NCI-H1105 (cell line): ENCODE measurements at places on chromosomes 1 and 21.

DNA sequence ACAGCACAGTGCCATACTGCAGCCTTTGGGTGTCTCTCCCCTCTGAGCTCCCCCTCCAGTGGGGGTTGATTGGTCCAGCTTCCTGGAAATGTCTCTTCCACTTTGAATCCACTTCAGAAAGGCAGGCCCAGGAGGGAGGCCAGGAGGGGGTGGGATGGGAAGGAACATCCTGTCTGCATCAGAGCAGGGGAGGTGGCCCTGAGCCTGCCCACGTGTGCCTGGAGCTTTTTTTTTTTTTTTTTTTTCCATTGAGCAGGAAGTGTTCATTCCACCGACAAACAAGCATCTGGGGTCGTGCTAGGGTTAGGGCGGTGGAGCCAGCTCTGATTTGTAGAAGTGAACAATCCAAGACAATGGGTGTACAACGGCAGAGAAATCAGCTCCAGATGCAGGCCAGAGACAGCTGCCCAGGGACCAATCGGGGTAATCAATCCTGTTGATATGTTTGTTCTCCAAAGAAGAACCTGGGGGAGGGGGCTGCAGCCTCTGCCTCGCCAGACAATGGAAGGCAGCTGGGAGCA lies 93.3 kb downstream of the SSBP3 start:
- DNase-seq, result no peak

- DNase-seq, result no peak
Observed at GRCh38 chr1:91601554-91602376, 101.1 kb downstream of the CDC7 start.

DNA sequence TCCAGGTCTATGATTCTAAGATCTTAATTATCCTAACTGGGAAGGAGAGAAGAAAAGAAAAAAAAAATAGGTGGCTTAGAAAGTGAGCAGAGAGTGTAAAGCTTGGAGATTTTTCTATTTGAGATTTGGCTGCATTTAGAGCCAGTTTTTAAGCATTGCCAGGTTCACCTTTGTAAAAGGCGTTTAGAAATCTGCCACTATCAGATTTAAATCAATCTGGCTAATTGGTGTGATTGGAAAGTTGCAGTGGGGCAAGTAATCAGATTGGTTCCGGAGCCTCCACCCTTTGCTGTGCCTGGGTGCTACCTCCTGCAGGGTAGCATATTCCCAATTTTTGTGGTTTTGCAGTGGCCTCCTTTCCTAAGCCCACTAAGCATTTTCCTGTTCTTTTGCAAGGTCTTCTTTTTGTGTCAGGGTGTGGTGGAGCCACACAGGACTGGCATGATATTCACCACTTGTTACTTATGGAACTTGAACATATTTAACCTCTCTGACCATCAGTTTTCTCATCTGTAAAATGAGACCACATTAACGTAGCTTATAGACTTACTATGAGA lies 48.5 kb upstream of the PPP2R5A start:
- DNase-seq, result no peak

GRCh38 chr1:185790194-185790735 lies 56.1 kb downstream of the HMCN1 start:
- no peak for DNase-seq

DNA sequence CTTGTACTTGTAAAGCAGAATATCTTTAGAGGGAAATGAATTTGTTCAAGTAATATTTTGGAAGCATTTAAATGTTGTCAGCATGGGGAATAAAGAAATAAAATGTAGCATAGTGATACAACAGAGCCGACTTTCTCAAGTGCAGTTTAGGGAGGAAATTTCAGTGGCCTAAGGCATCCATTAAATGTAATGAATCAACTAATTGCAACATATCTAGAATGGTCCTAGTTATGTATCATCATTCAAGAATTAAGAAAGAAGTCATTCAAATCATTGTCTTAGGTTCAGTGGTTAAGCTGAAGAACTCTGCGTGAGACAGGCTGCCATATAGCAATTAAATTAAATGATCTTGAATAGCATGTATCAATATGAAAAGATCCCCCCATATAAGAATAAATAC lies 360.7 kb downstream of the TBX15 start:
- no peak for DNase-seq

- no peak for DNase-seq
Observed at GRCh38 chr1:24765308-24765988, 20.2 kb downstream of the CLIC4 start.
